ENCODE measurements at places on chromosomes 7 and 10.

- DNase-seq, result no peak
Measured at GRCh38 chr10:114561008-114561523, 97.0 kb downstream of the ABLIM1 start.

- peak; percentile 27 for DNase-seq
Measured at GRCh38 chr10:16521311-16522016, at the start of gene C1QL3. C1QL3 (minus strand) TSS chr10:16521879; CDS start chr10:16521065, 814 bp downstream.

DNA sequence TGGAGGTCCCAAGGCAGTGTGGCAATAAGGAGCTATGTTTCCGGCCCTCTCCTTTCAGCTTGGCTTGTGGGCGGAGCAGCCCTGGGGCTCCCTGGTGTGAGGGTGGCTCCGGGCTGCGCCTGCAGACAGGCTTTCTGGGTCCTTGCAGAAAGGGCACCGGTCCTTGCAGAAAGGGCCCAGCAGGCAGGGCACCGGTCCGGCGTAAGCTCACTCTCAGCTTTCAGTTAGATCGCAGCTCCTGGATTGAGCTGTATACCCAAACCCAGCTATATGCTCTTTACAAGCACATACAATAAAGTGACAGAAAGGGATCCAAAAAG is 293.8 kb upstream of the SHH start:
- DNase-seq, result no peak

- no peak for DNase-seq
Measured at GRCh38 chr7:129144834-129145668, 544 bp downstream of the TSPAN33 start.

DNA sequence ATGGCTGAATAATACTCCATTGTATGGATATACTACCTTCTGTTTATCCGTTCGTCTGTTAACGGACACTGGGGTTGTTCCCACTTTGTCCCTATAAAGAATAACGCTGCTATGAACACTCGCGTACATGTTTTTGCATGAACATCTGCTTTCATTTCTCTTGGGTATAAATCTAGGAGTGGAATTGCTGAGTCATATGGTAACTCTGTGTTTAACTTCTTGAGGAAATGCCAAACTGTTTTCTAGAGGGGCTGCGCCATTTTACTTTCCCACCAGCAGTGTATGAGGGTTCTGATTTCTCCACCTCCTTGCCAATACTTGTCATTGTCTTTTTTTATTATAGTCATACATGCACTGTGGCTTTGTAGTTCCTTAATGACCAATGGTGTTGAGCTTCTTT is 20.6 kb upstream of the RASSF4 start:
- DNase-seq, result no peak

- no peak for DNase-seq
Measured at GRCh38 chr10:70683601-70683934, 11.3 kb downstream of the ADAMTS14 start.

DNA sequence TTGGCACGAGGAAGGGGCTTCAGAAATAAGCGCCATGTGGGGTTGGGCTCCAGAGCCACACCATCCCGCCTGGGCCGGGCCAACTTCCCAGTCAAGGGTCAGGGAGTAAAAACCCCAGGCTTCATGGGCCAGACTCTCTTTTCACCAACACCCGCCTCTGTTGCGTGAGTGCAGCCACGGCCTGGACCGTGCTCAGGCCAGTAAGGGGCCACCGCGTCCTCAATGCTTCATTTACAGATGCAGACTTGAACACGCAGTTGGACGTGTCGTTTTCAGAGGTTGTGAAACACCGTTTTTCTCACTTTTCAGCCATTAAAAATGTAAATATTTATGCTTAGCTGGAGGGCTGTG is 161.0 kb downstream of the WDR37 start:
- no peak for DNase-seq

DNA sequence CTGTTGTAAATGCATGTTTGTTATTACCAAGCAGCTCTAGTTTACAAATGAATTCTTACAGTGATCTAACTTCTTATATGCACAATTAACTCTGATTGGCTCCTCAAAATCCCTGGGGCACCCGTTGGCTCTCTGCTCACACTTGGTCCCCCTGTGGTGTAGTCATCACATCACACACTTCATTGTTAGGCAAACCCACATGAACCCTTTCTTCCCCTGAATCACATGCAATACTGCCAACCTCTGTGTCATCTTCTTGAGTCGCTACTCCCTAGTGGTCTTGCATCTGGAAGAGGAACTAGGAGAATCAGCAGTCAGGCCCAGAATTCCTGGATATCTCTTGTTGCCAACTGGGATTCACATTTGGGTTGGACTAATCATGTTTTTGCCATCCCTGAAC is 73.1 kb downstream of the CD36 start:
- peak; percentile 50 for DNase-seq

DNA sequence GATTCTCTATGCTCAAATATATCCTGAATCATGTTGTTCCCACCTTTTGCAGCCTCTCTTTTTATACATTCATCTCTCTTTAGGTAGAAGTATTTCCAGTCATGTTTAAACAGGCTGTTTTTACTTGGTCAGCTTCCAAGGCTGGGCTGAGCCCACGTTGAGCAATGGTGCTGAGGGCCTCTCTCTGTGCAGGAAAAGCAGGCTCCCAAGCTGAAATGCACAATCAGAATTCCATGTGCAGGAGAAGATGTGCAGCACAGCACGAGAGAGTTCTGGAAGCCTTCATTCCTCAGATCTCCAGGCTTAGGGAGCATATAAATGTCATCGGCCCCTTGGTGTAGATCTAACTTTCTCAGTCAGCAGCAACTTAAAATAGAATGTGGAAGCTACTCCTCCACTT is 588.5 kb downstream of the TNS3 start:
- peak; percentile 44 for DNase-seq

- DNase-seq, result no peak
Measured at GRCh38 chr10:69846293-69846921, 44.7 kb downstream of the COL13A1 start.

DNA sequence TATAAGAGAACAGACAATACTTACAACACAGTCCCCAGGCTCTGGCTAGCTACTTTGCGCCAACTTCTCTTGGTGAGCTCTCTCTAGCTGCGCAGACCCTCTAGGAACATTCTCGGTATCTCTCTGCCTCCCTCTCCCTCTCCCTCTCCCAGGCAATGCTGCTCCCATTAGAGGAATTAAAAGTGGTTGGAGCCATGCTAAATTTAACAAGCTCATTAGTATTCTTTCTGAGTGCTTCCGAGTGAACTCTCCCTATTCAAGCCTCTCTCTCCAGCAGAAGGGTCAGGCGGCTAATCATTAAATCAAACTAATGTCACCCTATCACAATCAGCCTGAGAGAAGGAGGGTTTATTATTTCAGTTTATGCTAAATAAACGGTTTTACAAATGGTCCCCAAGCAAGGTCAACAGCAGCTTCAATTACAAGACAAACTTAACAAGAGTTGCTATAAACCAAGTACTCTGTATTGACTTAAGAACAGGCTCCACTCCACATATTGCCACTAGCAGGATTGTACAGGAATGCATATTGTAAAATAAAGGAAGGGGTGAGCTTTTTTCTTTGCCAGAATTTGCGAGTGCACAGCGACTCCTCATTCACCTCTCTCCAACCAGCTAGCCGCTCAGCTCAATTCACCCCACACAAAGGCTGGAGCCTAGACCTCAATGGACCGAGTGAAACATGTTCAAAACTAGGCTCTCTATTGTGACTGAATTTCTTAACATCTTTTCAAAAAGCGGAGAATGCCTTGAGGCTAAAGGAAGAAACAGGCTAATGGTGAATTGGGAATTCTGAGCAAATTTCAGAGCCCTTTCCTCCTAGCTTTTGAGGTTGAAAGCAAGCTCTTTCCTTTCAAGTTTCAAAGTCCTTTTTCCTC is 84.4 kb downstream of the GLI3 start:
- no peak for DNase-seq

GRCh38 chr7:11665357-11665756 is 166.6 kb downstream of the THSD7A start:
- DNase-seq, result no peak

- peak; percentile 90 for DNase-seq
Measured at GRCh38 chr7:123570390-123571182, 13.0 kb upstream of the NDUFA5 start.

GRCh38 chr7:31466036-31466435 is 47.9 kb upstream of the ITPRID1 start:
- no peak for DNase-seq

- DNase-seq, result no peak
Measured at GRCh38 chr7:21908746-21909145, 37.0 kb downstream of the CDCA7L start.

GRCh38 chr10:30803892-30804322 is 174.4 kb upstream of the LYZL2 start:
- peak; percentile 72 for DNase-seq

DNA sequence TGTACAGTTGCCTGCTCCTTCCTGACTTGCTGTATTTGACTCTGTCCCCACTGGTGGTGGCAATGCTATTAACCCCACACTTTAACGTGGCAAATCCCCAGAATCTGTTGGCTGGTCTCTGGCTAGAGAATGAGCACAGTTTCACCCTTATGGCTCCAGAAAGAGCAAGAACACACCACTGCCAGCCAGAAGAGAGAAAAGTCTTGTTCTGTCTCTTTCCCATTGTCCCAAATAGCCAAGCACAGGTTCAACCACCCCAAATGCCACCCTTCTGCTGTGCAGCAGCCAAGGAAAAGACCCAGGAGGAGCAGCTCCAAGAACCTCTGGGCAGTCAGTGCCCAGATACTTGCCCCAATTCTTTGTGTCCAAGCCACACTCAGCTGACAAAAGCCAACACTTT is 11.3 kb downstream of the SLC16A9 start:
- no peak for DNase-seq

GRCh38 chr7:29337546-29338116 is 143.1 kb downstream of the CHN2 start:
- no peak for DNase-seq

DNA sequence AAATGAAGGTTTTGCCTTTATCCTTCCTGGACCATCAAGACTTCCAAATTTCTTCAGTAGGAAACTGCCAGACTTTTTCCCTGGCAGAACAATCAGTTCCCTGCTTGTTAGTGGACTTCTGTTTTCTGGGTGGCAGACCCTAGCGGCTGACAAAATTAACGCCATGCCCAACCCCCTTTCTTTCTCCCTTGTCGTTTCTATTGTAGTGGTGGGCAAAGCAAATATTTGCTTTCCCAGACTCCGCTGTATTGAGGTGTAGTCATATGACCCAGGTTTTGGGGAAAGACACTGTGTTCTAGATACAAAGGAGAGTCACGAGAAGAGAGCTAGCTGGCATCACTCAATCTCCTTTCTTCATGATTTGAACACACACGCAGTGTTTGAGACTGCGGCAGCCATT is 7.7 kb downstream of the PON2 start:
- no peak for DNase-seq

DNA sequence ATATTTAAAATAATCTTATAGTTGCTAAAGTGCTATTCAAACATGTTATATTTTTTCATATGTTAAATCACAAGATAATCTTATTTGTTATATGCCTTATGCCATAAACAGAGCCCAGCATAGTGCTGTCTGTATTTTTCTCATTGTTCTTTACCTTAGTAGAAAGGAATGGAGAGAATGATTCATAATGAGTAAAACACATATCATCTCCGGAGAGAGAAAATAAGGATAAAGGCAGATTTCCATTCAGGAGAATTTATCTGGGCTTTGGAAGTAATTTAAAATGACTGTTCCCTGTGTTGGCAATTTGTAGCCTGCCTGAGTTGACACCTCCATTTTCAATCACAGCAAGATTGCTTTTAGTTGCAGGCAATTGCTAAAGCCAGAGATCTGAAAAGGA is 30.2 kb downstream of the CHN2 start:
- peak; percentile 19 for DNase-seq

GRCh38 chr7:158735935-158736334 is 31.3 kb upstream of the NCAPG2 start:
- no peak for DNase-seq

- DNase-seq, result no peak
Measured at GRCh38 chr10:1057106-1057657, 997 bp downstream of the WDR37 start.

DNA sequence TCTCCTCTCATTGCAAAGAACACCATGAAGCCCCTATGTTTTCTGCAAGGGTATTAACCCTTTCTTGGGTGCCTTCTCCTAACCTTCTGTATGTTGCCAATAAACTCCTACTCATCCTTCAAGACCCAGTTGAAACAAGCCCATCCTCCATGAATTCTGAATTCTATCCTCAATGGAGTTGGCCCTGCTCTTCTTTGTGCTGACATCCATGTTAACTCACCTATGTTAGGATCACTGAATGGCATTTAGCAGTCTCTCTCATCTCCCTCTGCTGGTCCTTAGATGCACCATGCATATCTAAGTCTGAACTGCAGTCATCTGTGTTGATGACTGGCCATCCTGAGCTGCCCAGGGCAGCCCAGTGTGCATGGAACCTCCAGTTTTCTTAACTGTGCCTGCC is 129.8 kb downstream of the BUB3 start:
- DNase-seq, result peak; percentile 37

GRCh38 chr7:88540012-88540411 is 219.5 kb upstream of the ZNF804B start:
- no peak for DNase-seq

- DNase-seq, result no peak
Measured at GRCh38 chr7:50397320-50397970, 52.7 kb downstream of the FIGNL1 start.

GRCh38 chr10:95600158-95600557 is 39.0 kb upstream of the SORBS1 start:
- DNase-seq, result no peak

Measured in mammary epithelial cell (primary cell).